Uterine smooth muscle cell (primary cell): ENCODE measurements at places on chromosomes 7 and 10. TPM values are rescaled to one million over a fixed set of nuclear protein-coding genes. Genes with fewer than 3 reads are reported as not detected.

Gene WDFY4
- not detected in 2 replicates for total RNA-seq

Gene CNTNAP2
- total RNA-seq: under 0.01 TPM in 1 of 2 replicates, not detected in the other

Gene ZDHHC4
- total RNA-seq: 43.9 and 66.6 TPM in 2 replicates

Gene ETV1
- total RNA-seq: 17.2 and 25.7 TPM in 2 replicates

Gene MAGI2
- 15.9 and 29.1 TPM in 2 replicates for total RNA-seq

Gene NEUROD6
- not detected in 2 replicates for total RNA-seq

Gene MBL2
- total RNA-seq: not detected in 2 replicates

Gene RAB19
- total RNA-seq: not detected in 2 replicates

Gene RNF148
- 0.66 and 1.1 TPM in 2 replicates for total RNA-seq

Gene SLC13A1
- total RNA-seq: not detected in 2 replicates

Gene IL6
- 0.55 and 2.9 TPM in 2 replicates for total RNA-seq

Gene UROS
- total RNA-seq: 60.9 and 69.7 TPM in 2 replicates

Gene TRIL
- 0.25 and 0.33 TPM in 2 replicates for total RNA-seq

Gene MYH16
- total RNA-seq: 0.12 and 0.33 TPM in 2 replicates

Gene FOXI2
- total RNA-seq: not detected in 2 replicates
